GM06990 (cell line): ENCODE measurements at places on chromosomes 7 and 10.
A peak's percentile ranks its signal among the peaks of the same experiment; 100 is the strongest.

DNA sequence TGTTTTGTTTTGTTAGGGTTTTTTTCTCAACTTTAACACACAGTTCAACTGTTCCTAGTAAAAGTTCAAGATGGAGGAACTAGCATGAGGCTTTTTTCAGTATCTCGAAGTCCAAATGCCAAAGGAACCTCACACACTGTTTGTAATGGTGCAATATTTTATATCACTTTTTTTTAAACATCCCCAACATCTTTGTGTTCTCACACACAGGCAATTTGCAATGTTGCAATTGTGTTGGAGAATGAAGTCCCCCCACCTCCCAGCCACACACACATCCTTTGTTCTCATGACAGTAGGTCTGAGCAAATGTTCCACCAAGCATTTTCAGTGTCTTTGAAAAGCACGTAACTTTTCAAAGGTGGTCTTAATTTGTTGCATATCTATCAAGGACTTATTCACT, 120.9 kb downstream of the TWIST1 start:
- DNase-seq: no peak

DNA sequence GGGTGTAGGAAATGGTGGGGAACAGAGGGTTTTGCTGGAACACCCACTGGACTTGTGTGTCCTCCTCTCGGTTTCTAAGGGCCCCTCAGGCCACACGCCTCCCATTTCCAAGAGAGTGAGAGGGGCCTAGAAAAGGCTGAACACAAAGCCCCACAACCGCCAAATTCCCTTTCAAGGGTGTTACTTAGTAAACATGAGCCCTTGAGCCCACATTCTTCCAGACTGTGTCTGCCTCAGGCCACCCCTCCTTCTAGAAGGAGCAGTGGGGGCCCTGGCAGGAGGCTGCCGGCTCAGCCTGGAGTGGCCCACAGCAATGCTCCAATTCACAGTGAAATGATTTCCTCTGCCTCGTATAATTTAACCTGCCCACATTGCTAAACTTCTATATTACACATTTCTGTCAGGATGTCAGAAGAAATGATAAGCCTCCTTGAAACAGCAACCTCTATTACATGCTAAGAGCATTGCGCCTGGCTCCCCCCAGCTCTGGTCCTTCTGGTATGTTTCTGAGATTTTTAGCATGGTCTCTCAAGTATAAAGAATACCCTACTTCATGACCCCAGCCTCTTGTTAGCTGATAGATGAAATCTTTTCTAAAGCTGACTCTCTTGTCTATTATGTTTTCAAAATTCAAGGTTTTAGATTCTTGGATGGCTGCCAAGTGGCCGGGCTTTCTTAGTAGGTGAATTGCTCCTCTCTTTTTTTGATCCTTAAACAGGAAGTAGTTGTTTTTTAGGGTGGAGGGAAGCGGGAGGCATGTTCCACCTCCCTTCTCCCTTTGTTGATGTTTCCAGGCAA, 673.9 kb upstream of the GALNT17 start:
- DNase-seq: no peak

- no peak for DNase-seq
Measured at GRCh38 chr10:71429304-71429703, 32.6 kb downstream of the CDH23 start.

DNA sequence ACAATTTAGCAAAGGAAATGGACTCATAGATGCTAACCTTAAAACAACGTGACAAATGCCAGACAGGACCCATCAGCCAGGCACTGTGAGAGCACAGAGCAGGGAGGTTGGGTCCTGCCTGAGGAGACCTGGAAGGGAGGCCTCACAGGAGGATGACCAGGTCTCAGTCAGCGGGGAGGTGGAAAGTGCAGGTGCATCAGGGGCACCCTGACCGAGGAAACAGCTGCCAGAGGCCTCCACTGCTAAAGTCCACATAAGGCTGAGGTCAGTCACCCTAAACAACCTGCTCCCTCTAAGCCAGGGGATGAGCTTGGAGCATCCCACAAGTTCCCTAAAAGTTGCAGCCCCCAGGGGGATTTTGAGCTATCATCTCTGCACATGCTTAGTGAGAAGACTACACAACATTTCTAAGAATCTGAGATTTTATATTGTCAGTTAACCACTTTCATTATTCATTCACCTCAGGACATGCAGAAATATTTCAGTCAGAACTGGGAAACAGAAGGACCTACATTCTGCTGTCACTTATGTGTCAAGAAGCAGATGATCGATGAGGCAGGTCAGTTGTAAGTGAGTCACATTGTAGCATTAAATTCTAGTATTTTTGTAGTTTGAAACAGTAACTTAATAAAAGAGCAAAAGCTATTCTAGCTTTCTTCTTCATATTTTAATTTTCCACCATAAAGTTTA, 157.6 kb upstream of the LANCL2 start:
- DNase-seq: no peak

GRCh38 chr10:121435099-121435875, 163.0 kb downstream of the FGFR2 start:
- DNase-seq: no peak

- no peak for DNase-seq
Measured at GRCh38 chr10:75858339-75858738, 426.9 kb downstream of the LRMDA start.

DNA sequence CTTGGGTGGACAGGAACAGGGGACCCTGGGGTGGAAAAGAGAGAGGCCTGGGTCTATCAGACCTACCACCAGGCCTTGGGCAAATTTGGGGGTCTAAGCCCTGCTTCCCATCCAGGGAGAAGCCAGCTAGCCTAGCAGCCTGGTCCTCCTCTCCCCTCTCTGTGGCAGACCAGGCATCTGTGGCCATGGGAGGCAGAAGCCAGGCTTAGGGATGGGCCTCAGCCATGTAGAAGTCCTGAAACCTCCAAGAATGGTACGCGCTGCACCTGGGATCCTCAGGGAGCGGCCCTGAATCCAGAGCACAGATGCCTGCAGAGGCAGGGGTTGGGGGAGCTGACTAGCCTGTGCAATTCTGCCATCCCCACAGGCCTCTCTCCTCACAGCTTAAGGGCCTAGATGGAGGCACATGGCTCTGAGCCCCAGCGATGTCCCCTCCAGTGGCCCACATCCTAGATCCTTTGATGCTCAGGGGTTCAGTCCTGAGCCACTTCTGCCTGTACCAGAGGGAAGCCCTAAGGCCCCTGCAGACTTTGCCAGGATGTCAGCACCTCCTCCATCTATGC, 21.2 kb downstream of the GRID1 start:
- no peak for DNase-seq

- no peak for DNase-seq
Measured at GRCh38 chr7:155961241-155962190, 149.3 kb upstream of the SHH start.

- no peak for DNase-seq
Measured at GRCh38 chr7:107442678-107443077, 27.2 kb upstream of the GPR22 start.

GRCh38 chr7:14698239-14698638, 204.3 kb downstream of the DGKB start:
- no peak for DNase-seq

DNA sequence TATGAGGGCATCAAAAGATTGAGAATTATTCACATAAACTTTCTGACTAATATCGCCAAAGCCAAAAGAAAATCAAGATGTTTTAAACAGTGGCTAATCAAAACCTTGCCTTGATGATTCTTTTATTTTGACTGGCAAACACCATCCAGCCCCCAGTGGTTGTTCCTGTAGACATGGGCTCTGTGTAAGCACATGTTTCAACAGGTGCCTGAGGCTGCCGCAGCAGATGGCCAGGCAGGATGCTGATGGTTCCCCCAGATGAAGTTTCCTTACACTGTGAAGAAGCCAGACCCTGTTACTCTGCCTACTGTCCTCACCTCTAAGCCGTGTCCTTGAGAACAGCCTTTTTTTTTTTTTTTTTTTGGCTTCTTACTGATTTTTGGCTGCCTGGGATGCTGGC, 146.5 kb downstream of the RAB11FIP2 start:
- no peak for DNase-seq

GRCh38 chr7:43296306-43296705, 183.9 kb downstream of the HECW1 start:
- no peak for DNase-seq

- no peak for DNase-seq
Measured at GRCh38 chr10:123275136-123275564, 120.9 kb downstream of the BUB3 start.

- peak; percentile 65 for DNase-seq
Measured at GRCh38 chr10:12448729-12449391, 99.5 kb downstream of the CAMK1D start.

DNA sequence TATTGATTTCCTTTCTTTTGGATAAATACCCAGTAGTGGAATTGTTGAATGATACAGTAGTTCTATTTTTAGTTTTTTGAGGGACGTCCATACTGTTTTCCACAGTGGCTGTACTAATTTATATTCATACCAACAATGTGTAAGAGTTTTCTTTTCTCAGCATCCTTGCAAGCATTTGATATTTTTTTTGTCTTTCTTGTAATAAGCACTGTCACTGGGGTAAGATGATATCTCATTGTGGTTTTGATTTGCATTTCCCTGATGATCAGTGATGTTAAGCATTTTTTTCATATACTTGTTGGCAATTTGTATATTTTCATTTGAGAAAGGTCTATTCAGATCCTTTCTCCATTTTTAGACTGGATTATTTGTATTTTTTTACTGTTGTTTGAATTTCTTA, 308.7 kb downstream of the PTEN start:
- DNase-seq: no peak

GRCh38 chr7:138458576-138459412, 1.3 kb upstream of the TRIM24 start:
- DNase-seq: no peak

- no peak for DNase-seq
Measured at GRCh38 chr10:774223-774622, 84.8 kb upstream of the DIP2C start.
